ENCODE measurements at places on chromosomes 2 and 18.

- no peak for DNase-seq
Observed at GRCh38 chr2:232779934-232780333, 3.6 kb upstream of the KCNJ13 start.

GRCh38 chr2:111030260-111030891 is 90.3 kb upstream of the BCL2L11 start:
- DNase-seq: peak; percentile 23

DNA sequence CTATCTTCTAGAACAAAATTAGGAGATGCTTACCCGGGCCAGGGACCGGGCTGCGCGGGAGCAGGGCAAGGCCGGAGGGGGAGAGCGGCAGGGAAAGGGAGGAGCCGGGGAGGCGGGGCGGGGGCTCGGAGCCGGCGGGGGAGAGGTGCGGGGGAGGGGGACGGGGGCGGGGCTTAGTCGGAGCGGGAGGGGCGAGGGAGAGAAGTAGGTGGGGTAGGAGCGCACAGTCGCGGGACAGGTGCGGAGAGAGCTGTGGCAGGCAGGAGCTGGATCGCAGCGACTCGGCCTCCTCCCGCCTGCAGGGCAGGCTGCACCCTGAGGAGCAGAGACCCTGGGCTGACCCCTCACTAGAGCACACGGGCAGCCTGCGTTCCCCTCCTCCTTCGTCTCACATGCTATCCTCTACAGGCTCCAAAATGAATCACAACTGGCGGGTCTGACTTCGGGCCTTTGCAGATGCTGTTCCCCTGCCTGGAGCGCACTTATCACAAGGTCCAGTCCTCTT is 290.3 kb downstream of the CELF4 start:
- no peak for DNase-seq

GRCh38 chr2:88235987-88236386 is 65.8 kb downstream of the THNSL2 start:
- DNase-seq: no peak

DNA sequence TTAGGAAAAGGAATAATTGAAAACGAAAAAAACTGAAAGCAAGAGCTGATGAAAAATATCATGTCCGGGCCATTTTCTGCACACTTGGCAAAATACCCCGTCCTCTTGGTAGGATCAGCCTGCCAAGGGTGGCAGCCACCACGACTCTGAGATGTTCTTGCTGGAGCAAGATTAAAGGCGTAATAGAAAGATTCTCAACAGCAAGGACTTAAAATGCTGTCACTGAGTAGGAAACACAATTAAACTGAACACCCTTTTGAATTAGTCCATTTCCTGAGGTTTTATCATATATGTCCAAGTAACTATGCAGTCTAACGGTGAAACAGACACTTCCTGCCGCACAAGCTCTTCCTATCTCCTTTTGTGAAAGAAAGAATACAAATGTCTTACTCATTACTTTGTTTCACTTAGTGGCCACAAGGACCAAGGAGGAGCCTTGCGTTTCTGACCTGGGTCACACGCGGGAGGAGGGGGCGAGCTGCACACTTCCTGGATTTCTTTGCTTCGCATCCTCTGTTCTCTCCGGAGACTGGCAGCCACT is 222.7 kb downstream of the PIEZO2 start:
- DNase-seq: peak; percentile 22

DNA sequence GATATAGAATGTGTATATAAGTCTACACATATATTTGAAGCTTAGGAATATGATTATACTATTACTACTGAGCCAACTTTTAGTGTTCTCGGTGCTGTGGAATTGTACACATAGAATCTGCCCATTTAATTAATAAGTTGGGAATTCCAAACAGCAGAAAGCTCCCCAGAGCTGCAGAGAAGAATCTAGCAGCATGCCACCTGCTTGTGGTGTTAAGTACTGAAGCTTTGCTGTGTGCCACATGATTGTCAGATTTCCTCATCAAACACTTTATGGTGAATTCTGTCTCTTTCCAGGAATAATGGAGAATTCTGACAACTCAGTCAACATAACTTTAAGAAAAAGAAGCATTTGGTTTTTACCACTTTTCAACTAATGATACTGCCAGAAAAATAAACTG is 117.8 kb downstream of the WDSUB1 start:
- no peak for DNase-seq

DNA sequence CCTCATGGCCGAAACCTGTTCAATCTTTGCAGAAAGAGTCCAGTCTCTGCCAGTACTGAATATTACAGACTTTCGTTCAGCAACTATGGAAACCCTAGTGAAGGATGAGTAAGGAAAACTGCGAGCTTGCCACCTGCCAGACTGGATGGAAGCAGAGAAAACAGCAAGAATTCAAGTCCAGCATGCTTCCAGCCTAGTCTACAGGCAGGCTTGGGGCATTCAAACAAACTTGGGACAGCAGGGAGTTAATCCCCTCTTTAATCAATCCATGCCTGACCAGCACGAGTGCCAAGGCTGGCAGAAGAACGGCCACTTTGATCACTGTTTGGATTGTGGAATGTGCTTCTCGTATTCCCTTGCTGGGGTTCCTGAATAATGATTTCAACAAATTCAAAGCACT is 145.2 kb downstream of the EPHA4 start:
- no peak for DNase-seq

- DNase-seq: no peak
Observed at GRCh38 chr18:12410081-12410481, 2.4 kb downstream of the PRELID3A start.

GRCh38 chr2:181324912-181325311 is 132.3 kb upstream of the ITGA4 start:
- no peak for DNase-seq

DNA sequence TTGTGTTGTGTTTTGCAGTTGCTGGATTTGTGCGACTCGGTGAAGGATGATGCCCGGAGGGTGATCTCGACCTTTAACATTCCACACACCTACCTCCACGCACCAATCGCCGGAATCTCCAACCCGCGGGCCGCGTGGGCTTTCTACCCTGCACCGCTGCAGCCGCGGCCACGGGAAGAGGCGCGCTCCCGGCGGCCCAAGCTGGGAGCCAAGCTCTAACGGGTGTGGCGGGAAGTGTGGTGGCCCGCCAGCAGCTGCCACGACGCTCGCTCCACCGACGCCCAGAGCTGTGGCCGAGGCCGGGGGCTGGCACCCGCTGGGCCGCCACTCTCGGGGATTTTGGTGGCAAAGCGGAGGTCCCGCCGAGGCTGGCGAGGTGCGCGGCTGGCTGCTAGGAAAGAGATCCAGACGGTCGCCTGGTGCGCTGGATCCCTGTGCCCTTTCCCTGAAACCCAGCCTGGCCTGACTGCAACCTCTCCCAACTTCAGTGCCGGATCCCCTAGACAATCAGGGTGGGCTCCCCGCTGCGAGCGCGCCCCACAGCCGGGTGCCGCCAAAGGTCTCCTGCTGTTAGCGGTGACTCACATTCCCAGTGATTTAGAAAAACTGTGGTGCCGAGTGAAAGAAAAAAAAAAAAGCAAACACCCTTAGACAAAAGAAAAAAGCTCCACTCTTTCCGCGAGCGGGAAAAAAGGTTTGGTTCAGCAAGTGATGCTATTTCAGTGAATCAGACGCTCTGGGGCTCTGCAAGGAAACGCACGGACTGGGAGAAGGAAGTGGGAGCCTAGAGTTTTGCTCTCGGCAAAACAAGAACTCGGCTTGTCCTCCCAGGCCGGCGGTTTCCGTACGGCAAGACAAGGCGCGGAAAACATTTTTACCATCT is 2.9 kb upstream of the BCL2L11 start:
- peak; percentile 59 for DNase-seq

GRCh38 chr2:46589356-46589755 is 110.0 kb downstream of the TMEM247 start:
- no peak for DNase-seq

- DNase-seq: peak; percentile 64
Observed at GRCh38 chr2:25098670-25099486, 57.0 kb downstream of the EFR3B start.

DNA sequence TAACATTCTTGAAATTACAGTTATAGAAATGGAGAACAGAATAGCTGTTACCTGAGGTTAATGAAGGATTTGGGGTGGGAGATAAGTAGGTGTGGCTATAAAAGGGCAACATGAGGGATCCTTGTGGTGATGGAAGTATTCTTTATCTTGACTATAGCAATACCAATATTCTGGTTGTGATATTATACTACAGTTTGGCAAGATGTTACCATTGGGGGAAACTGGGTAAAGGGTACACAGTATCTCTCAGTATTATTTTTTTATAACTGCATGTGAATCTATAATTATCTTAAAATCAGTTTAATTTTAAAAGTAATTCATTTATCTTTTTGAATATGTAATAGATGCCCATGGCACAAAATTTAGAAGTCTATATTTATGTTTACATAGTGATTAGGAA is 8.1 kb downstream of the SCRN3 start:
- DNase-seq: no peak

- no peak for DNase-seq
Observed at GRCh38 chr18:6558446-6559156, 143.9 kb upstream of the L3MBTL4 start.

DNA sequence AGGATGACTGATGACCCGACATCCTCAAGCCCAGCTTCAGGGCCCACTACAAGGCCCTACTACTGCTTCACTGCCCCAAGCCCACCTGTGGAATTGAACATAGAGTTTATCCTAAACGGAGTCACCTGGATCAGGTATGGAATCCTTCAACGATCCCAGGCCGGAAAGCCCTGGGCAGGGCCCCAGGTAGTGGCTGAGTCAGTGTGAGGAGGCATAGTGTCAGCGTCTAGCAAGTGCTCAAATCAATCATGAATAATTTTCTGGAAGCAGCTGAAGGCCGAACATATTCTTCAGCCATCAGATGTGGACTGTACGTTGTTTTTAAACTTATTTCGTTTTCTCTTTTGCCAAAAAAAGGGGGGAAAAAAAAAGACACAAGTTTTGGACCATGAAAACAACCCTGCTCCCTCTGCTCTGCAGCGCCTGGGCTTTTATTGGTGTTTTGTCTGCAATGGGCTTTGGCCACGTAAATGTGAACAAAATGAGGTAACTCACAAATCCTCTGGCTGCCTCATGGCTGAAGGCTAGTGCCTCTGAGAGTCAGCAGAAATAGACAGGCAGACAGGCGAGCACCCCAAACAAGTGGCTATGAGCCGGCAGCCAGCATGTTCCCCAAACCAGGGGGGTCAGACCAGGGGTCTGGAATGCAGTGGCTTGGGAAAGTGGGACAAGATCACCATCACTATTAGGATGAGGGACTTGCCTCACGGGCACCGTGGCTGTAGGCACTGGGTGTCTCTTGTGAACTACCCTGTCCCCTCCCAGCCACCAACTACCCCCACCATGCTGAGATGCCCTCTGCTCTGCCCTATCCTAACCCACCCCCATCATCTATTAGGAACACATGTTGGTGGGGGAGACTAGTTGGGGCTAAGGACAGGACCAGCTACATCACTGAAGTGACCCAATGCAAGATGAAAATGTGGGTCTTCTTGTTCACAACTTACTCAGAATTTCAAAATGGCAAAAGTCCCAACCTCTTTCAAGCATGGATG is 51.4 kb downstream of the TTC32 start:
- no peak for DNase-seq

DNA sequence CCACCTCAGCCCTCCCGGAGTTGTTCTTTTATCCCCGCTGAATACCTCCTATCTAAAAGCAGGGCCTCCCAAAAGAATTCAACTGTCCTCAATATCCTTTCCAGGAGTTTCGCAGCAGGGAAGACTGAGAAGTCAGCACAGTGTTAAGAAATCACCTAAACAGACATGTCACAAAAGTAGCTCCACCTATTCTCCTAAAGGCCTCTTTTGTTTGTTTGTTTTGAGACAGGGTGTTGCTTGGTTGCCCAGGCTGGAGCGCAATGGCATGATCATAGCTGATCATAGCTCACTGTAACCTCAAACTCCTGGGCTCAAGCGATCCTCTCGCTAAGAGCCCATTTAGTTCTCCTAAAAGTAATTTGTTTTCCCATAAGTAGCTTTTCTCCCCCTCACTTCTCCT is 53.8 kb downstream of the TEX44 start:
- DNase-seq: peak; percentile 65

Data from ELF-1 (cell line).